ENCODE measurements at places on chromosomes 2 and 18. TPM values are rescaled to one million over a fixed set of nuclear protein-coding genes. Genes with fewer than 3 reads are reported as not detected.

- no peak for DNase-seq
Measured at GRCh38 chr2:74851191-74851566, 17.3 kb downstream of the HK2 start.

Gene OBSL1
- total RNA-seq: 2.0 TPM

DNA sequence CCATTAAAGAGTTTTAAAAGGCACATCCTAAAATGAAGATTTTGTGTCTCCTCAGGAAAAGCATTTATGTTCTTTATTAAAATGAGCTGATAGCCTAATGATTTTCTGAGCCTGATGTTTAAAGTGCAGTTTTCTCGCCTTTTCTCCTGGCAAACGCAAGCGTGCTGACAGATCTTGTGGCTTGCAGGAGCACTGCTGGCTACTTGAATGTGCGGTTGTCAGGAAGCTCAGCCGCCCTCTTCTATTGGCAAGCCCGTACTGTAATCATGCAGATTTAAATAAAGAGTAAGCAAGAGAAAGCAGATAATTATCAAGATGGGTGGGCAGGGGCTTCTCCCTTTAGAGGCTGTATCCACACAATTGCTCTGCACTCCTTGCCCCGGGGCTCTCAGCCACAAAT, 139.5 kb upstream of the SPHKAP start:
- no peak for DNase-seq

DNA sequence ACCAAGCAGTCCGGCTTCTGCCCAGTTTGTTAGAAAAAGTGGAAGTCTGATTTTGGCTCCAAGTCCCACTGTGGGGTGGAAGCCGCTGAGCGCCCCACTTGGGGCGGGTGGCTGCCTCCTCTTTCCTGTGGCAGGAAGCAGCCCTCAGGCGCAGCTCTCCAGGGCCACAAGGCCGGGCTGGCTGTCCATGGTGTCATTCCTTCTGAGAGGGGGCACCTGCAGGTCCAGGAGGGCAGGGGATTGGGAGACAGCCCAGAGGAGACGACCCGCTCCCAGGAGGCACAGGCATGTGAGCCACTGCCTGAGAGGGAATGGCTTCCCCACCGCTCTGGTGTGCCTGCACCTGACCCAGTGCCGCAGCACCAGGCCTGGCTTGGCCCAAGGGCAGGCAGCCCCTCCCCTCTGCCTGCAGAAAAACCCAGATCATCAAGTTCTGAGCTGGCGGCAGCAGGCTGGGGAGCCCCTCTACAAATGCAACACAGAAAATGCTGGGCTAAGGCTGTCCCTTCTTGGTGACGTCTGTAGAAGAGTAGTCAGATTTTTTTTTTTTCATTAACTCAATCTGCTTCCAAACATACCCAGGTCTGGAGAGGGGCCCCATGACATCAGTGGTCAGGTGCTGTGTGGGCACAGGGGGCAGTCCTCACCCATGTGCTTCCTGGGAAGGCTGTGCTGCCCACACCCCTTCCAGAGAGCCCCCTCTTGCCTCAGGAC, 38.4 kb downstream of the HS6ST1 start:
- no peak for DNase-seq

Gene KLHL30
- total RNA-seq: not detected

Gene ASAP2
- total RNA-seq: 0.12 TPM
